ENCODE measurements at places on chromosomes 1 and 21.
A peak's percentile ranks its signal among the peaks of the same experiment; 100 is the strongest.

DNA sequence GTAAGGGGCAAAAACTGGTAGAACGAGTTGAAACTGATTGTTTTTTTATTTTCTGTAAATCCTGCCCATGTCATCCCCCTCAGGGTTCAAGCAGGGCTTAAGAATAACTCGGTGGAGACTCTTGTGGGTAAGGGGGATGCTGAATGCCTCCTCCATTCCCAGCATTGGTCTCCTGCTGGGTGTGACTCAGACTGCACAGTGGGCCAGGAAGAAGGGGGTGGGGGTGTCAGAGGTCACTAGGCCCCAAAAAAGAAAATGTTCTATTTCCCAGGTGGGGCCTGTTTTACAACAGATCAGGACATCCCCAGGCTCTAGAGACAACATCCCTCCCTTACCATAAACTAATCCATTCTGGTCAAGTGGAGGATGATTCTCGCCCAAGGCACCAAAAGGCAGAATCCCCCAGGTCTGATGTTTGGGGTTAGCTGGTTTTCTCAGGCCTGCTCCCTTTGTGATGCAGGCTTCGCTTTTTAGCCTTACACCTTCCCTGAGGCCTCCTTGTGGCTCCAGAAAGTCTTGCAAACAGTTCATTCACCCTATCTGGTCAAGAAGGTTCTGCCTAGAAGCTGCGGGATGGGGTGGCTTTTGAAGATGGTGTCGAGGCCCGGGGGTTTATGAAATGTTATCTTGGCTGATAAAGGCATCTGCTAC, 10.7 kb upstream of the GRHL3 start:
- DNase-seq = no peak

- DNase-seq = no peak
These were observed 25.4 kb downstream of the UMODL1 start for GRCh38 chr21:42096566-42096965.

- DNase-seq = no peak
These were observed 4.8 kb downstream of the RIPK4 start for GRCh38 chr21:41761934-41762635.

GRCh38 chr1:93845538-93846205, 33.3 kb downstream of the DNTTIP2 start:
- DNase-seq = peak; percentile 4

Measured in activated CD4-positive, CD25-positive, alpha-beta regulatory T cell (primary cell).